ENCODE measurements at places on chromosomes 4 and X. TPM values are rescaled to one million over a fixed set of nuclear protein-coding genes. Genes with fewer than 3 reads are reported as not detected.

The BTK gene
- total RNA-seq: not detected

The PARM1 gene
- total RNA-seq: under 0.01 TPM

The ARHGAP10 gene
- 42.8 TPM for total RNA-seq

The CT83 gene
- not detected for total RNA-seq

All from IMR-90 (cell line).